Stimulated activated CD4-positive, alpha-beta T cell treated with anti-CD3 and anti-CD28 coated beads, Interleukin-12 subunit alpha, Interleukin-12 subunit beta, amount 100 ng/mL, for 4 hours (primary cell): ENCODE measurements at places on chromosomes 1 and 21.

GRCh38 chr1:117967881-117968280 is 38.3 kb downstream of the WDR3 start:
- no peak for DNase-seq

DNA sequence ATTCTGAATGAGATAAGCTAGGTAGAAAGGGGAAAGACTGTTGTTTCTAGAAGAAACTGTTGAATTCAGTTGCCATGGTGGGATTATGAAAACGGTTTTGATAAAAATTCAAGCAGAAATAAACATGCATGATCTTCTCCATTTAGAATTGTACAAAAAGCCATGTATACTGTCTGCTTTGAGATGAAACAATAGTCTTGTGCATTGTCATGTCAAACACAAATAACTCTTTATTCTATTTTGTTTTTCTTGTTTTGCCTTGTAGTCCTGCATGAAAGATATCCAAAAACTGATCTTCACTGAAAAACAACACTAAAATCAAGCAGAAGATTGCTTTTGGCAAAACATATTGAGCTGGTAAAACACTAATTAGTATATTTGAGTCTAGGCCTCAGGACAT is 659.9 kb downstream of the LTN1 start:
- DNase-seq: no peak

GRCh38 chr1:100851726-100852125 is 42.9 kb downstream of the EXTL2 start:
- no peak for DNase-seq

DNA sequence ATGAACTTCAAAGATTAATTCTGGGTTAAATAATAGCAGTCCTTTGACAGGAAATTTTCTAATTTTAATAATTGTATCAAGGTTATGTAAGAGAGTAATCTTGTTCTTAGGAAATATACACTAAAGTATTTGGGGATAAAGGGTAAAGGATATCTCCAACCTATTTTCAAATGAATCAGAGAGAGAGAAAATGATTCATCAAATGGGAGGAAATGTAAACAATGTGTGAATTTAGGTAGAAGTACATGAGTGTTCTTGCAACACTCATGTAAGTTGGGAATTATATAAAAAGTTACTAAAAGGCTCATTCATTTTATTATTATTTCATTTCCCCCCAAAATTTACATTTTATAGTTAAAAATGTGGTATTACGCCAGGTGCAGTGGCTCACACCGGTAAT is 20.4 kb upstream of the SIM2 start:
- no peak for DNase-seq

GRCh38 chr1:212514782-212515181 is 82.1 kb downstream of the NENF start:
- no peak for DNase-seq

- no peak for DNase-seq
Measured at GRCh38 chr1:31058012-31058411, 7.5 kb downstream of the PUM1 start.

DNA sequence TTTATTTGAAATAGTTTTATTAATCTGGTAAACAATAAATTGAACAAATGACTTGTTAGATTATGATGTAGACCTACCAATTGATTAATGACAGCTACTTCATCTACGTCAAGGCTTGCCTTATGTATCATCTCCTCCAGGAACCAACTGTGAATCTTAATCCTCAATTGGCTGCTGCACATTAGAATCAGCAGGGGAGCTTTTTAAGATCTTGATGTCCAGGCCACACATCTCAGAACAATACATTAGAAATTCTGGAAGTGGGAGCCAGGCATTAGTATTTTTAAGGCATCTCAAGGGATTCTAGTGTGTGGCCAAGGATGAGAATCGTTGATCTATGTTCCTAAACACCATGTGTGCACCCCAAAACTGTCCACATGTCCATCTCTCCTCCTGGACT is 52.0 kb upstream of the LYPLAL1 start:
- no peak for DNase-seq

DNA sequence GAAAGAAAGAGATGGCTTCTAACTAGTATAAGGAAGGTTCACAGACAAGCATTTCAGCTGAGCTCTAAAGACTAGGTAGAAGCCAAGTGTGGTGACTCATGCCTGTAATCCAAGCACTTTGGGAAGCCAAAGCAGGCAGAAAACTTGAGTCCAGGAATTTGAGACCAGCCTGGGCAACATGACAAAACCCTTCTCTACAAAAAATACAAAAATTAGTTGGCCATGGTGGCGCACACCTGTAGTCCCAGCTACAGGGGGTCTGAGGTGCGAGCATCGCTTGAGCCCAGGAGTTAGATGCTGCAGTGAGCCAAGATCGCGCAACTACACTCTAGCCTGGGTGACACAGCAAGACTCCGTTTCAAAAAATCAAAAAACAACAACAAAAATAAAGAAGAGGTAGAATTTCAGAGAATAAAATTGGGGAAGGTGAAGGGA is 27.8 kb downstream of the FBXO42 start:
- no peak for DNase-seq

DNA sequence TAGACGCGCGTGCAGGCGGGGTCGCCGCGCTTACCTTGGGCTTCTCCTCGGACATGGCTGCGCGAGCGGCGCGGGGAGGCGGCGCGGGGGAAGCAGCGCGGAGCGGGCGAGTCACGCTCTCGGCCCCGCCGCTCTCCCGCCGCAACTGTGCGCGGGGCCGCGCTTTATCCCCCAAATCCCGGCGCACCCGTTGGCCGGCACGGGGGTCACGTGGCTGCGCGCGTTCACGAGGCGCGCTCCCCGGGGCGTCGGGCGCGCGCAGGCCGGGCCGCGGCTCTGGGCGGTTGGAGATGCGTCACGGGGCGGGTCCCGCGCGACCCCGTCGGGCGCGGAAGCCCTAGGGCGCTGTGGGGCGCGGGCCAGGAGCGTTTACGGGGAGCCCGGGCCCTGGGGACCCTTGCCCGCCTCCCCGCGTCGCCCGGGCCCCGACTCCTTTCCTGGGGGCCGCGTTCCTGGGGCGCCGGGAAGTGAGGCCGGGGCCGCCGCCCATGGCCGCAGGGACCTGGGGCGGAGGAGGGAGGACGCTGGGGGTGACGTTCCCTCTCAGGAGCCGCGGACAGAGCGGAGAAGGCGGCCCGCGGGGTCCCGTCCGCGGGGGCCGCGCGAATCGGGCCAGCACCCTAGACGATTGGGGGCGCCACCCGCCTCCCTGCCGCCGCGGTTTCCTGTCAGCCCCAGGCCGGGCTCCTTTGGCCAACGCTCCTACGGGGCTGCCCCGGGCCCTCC is at the start of gene SUMO3:
SUMO3 (minus strand) TSS at position 149 of the 726 bp plus-strand sequence; CDS start at position 55, 94 bp downstream.
- DNase-seq: peak; percentile 79

- DNase-seq: no peak
Measured at GRCh38 chr1:167880580-167881021, 33.3 kb downstream of the ADCY10 start.

- no peak for DNase-seq
Measured at GRCh38 chr1:113765306-113766230, 6.3 kb upstream of the PHTF1 start.

DNA sequence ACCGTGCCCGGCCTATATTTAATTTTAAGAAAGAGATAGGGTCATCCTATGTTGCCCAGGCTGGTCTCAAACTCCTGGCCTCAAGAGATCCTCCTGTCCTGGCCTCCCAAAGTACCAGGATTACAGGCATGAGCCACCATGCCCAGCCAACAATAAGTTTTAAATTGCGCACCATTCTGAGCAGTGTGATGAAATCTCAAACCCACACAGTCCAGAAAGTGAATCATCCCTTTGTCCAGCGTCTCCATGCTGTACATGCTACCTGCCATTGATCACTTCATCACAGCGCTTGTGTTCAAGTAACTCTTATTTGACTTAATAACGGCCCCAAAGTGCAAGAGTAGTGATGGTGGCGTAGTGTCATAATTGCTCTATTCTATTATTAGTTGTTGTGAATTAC is 75.4 kb downstream of the APP start:
- DNase-seq: no peak

DNA sequence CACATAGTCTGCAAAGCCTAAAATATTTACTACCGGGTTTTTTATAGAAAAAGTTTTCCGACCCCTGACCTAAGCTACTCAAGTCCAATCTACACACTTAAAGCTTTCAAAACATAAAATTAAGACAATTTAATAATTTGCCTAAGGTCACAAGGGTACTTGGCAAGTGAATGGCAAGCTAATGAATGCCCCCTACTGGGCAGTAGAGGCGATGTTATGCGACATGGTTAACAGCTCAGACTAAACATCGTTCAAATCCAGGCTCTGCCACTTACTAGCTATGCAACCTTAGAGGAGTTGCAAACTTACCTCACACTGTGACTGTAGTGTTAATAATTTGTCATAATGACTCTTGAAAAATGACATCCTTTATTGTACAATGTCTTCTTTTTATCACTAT is 317.2 kb upstream of the NFIA start:
- no peak for DNase-seq

GRCh38 chr1:242128951-242129502 is 130.1 kb upstream of the MAP1LC3C start:
- no peak for DNase-seq

DNA sequence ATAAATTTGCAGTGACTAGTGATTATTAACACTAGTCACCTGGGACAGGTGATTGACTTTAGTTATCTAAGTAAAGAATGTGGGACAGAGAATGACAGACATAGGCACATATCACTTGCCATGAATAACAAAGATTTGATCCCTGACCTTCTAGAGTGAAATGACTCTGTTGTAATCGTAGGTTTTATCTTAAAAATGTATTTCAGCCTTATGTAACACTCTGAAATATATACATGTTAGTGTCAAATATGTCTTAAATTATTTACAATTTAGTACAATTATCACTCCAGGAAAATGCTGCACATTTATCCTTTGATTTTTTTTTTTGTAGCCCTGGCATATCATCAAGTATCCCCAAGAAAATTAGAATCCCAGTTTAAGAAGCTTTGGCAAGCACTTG is 186.4 kb upstream of the PTGFR start:
- no peak for DNase-seq

- DNase-seq: no peak
Measured at GRCh38 chr1:182507685-182508084, 57.7 kb downstream of the RGSL1 start.

GRCh38 chr1:76770979-76771378 is 96.3 kb upstream of the ST6GALNAC5 start:
- DNase-seq: no peak

DNA sequence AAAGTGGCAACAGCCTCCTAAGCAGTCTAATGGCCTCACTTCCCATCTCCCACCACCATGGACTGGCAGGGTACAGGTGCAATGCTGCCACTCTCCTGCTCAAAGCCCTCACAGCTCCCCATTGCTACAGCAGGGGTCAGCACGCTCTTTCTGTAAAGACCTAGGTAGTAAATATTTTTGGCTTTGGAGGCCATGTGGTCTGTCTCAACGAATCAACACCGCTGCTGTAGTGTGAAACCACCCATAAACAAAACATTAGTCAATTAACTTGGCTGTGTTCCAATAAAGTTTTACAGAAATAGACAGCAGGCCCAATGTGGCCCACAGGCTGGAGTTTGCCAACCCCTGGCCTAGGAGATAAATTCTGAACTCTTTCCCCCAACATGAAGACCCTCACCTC is 44.6 kb upstream of the TMEM125 start:
- DNase-seq: no peak

DNA sequence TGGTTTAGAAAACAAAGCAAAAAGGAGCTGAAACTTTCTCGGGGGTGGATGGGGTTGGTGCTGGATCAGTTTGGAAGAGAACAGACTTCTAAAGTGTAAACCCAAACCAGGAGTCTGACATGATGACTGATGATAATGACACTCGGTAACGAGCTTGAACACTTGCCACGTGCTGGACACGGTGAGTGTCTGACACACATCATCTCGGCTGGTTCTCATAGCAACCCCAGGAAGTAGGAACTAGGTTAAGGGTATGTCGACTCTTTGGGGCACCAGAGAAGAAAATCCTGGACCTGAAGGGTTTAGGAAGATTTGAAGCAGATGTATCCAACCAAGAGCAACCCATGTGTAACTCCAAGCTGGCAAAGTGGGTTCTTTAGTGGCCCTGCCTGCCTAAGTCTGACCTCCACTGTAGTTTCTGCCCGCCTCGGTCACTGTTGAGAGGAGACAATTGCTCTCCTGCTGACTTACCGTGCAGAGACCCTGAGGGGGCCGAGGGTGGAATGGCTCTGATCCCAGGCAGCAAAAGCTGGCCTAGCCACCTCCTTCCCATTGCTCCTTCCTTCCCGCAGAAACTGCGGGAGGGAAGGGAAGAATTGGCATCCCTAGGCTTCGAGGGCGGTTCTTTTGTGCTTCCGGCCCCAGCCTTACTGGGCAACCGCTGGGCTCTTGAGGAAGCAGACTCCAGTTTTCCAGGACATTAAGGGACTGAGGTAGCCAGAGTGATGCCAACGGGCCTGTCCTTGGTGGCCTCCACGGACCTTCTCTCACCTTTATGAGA is 156.0 kb downstream of the TOMM20 start:
- DNase-seq: no peak

- DNase-seq: no peak
Measured at GRCh38 chr1:239891621-239892358, 199.9 kb upstream of the FMN2 start.

GRCh38 chr1:224498574-224499170 is 64.1 kb upstream of the WDR26 start:
- DNase-seq: no peak
